ENCODE measurements at places on chromosomes 16 and 17.

GRCh38 chr16:86016201-86016965 is 117.4 kb downstream of the IRF8 start:
- no peak for DNase-seq

- DNase-seq, result no peak
Observed at GRCh38 chr17:73492125-73492820, 152.0 kb downstream of the SDK2 start.

DNA sequence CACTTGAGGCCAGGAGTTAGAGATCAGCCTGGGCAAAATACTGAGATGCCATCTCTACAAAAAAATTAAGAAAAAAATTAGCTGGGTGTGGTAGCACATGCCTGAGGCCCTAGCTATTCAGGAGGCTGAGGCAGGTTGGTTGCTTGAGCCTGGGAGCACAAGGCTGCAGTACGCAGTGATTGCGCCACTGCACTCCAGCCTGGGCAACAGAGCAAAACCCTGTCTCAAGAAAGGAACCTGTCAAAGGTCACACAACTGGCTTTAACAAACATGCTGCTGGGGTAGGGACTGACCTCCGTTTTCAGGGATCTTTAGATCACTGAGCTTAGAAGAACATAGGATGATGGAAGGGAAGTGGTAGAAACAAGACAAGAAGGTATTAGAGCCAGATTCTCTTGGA is 95.0 kb downstream of the IRX3 start:
- no peak for DNase-seq

DNA sequence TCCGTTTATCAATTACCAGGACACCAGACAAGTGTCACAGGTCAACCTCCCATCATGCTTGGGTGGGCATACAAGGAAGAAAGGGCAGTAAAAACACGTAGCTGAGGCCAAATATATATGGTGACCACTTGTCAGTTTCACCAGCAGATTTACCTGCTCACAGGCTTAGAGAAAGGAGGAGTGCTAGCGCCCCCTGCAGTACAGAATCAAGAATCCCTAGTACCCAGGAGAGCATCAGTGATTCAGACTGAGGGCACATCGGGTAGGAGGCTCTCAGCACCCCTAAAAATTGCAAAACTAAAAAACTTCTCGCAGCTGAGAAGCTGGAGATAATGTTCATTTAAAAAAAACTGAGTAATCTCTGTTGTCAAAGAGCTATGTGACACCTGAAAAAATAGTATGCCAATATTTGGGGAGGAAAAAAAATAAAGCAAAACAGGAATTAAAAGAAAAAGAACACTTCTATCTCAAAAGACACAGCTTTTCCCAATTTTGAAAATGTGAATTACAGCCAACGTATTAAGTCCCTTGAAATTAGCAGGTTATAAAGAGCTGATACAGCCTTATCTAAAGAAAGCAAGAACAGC is 21.2 kb upstream of the MON1B start:
- DNase-seq, result peak; percentile 32

DNA sequence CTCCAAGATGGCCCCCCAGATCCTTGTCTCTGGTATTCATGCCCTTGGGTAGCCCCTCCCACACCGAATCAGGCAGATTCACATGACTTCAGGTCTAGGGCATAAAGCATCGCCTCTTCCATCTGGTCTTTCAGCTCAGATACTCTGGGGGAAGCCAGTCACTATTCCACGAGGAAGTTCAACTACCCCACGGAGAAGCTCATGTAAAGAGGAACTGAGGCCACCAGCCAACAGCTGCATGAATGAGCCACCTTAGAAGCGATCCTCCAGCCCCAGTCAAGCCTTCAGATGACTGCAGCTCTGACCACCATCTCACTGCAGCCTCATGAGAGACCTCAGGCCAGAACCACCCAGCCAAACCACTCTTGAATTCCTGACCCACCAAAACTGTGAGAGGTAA is 54.1 kb downstream of the SOCS3 start:
- no peak for DNase-seq

DNA sequence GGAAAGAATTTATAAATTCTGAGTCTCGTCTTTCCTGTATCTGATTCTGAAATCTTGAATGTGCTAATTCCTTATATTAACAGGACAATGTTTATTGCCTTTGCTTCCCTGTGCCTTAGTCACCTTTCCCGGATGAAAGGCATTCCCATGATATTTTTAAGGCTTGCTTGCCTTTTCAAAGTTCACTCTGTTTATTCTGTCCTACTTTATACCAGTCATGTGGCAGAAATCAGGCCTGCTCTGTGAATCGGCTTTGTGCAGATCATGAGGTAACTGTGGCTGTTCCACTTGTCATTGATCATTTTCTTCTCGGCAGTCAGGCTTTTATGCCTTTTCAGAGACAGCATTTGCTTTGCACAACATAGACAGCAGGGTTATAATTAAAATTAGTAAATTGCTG is 28.8 kb upstream of the ABCC11 start:
- no peak for DNase-seq

DNA sequence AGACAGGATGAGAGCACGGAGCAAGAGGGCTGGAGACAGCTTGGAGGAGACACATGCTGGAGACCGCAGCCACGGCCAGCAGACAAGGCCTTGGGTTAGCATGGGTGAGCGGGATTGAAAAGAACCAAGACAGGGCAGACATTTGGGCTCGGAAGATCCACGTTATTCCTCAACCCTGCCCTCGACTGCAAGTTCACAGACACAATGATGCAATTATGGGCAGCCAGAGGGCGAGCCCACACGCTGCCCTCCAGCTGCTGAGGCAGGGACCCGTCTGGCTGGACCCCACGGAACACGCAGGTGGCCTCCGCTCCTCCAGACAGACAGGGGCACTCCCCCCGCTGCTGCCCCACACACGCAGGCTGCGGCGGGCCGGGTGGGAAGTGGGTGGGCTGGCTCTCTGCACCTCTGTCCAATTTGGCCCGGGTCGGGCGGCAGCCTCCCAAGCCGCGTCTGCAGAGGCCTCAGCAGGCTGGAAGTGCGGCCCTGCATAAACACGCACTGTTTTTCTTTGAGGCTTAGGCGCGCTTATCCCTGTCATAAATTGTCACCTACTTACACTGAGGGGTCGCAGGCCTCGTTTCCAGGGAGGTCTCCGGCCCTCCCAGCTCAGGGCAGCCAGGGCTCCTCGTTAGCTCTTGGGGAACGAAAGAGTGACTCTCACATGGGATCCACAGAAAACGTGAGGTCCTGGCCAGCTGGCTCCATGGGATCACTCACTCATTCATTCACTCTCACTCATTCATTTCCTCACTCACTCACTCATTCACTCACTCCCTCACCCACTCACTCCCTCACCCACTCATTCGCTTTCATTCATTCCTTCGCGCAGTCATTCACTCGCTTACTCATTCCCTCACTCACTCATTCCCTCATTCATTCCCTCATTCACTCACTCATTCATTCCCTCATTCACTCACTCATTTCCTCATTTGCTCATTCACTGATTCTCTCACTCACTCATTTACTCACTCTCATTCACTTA is 303.9 kb downstream of the C16orf95 start:
- DNase-seq, result no peak

GRCh38 chr16:72111657-72112451 is 18.2 kb downstream of the DHX38 start:
- no peak for DNase-seq

GRCh38 chr16:72474501-72475123 is 302.7 kb upstream of the PMFBP1 start:
- no peak for DNase-seq

DNA sequence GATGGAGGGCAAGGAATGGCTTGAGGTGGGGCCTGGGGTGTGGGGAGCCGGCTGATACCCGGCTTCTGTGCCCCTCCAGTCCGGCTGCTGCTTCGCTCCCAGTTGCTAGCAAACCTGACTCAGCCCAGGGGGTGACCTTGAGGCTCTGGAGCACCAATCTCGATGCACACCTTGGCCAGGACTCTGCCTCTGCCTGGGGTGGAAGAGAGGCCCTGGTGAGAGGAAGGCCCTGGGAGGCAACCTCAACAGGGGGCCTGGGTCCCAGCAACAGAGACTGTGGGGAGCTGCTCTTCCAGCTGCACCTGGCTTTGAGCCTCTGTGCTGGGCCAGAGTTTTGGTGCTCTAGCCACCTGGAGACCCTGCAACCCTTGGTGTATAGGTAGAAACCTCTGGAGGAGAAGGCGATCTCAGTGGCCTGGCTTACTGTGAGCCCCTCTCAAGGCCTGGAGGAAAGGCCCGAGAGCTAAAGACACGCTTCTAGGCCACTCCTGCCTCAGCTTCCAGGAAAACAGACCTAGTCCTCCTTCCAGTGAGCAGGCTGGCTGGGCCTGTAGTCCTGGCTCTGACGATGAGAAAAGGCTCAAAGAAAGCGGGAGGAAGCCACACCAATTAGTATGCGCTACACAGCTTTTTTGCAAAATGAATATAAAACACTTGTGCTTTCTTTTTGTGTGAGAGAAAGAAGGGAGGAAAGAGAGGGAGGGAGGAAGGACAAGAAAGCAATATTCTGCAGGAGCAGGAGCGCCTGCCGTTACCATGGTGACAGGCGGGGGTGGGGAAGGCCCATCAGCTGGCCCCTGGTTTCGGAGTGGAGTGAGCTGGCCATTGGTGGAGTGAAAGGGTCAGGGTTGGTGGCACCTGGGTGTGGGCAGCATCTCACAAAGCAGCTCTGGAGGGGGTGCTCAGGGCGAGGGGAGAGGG is 51.0 kb downstream of the VAC14 start:
- DNase-seq, result no peak
